ENCODE measurements at places on chromosomes 4 and X. TPM values are rescaled to one million over a fixed set of nuclear protein-coding genes. Genes with fewer than 3 reads are reported as not detected.

C4orf51 gene
- total RNA-seq: not detected

PDE5A gene
- total RNA-seq: 7.4 TPM

CLGN gene
- total RNA-seq: 76.3 TPM

GRCh38 chr4:65667506-65668041 is 2.7 kb downstream of the EPHA5 start:
- DNase-seq: no peak

DNA sequence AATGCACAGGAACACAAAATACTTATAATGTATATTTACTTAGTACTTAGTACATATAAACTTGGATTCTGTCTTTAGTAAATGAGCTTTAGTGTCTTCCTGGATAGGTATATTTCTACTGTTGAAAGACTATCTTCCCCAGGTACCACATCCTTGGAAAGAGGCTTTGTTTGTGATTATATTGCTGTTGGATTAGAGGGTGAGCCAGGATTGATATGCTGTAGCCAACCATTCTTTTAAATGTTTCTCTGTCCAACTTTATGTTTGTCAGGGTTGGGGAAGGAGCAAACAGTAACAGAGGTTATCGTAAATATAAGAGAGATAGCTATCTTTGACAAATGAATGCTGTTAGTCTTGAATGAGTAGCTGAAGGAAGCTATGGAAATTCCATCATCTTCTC is 213.2 kb downstream of the SPRY1 start:
- no peak for DNase-seq

DNA sequence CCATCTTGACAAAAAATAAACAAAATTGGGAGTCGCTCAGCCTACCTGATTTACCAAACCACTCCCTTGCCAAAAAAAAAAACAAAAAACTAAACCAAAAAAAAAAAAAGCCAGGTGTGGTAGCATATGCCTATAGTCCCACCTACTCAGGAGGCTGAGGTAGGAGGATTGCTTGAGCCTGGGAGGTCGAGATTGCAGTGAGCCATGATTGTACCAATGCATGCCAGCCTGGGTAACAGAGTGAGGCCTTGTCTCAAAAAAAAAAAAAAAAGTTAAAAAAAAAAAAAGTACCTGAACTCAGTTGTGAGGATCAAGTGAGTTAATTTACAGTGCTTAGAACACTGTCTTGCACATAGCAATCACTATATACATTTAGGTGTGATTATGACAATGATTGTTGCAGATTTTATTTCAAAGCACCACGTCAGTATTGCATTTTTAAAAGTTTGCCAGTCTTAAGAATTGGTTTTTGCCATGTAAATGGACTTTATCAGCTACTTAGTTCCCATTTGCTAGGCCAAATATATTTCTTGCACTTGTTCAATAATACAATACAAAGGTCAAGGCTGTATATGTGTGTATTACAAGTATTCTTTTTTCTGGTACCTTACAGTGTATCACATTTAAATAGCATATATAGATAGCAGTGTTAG is 4.6 kb downstream of the NUDT9 start:
- DNase-seq: no peak

DNA sequence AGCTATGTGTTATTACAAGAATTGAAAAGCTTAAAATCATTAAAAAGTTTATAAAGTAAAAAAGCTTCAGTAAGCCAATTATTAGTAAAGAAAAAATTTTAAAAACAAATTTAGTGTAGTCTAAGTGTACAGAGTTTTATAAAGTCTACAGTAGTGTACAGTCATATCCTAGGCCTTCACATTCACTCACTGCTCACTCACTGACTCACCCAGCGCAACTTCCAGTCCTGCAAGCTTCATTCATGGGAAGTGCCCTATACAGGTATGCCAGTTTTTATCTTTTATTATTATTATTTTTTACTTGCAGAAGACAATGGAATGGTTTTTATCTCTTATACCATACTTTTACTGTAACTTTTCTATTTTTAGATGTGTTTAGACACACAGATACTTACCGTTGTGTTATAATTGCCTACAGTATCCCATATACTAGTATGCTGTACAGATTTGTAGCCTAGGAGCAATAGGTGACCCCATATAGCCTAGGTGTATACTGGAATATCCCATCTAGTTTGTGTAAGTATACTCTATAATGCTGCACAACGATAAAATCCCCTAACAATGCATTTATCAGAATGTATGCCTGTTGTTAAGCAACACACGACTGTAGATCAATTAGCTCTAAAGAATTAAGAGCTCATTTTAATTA is 230.7 kb downstream of the DCLK2 start:
- no peak for DNase-seq

All from Right ventricle myocardium inferior (tissue), 1 donor.